LNCaP clone FGC (cell line): ENCODE measurements at places on chromosomes 4 and X.

DNA sequence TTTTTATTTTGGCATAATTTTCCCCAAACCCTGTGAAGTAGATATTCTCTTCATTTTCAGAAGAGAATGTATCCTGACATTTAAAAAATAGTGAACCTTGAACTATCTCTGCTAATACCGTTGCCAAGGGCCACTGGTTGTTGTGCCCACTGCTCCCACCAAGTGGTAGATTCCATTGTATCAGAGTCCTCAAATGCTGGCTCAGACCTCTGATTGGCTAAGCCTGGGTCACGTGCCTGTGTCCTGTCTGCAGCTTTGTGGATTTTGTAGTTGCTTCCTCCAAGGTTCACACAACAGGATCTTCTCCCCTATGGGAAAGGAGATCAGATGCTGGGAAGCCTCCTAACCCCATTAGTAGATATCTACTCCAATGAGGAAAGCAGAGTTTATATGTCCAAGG lies 104.8 kb upstream of the CASK start:
- no peak for DNase-seq

GRCh38 chrX:154890990-154891639 lies 5.0 kb downstream of the F8A1 start:
- DNase-seq = no peak

- no peak for DNase-seq
These were observed 401.9 kb upstream of the FSTL5 start for GRCh38 chr4:162565730-162566129.

- peak; percentile 88 for DNase-seq
These were observed 53.2 kb upstream of the TMEM150C start for GRCh38 chr4:82614838-82615449.

DNA sequence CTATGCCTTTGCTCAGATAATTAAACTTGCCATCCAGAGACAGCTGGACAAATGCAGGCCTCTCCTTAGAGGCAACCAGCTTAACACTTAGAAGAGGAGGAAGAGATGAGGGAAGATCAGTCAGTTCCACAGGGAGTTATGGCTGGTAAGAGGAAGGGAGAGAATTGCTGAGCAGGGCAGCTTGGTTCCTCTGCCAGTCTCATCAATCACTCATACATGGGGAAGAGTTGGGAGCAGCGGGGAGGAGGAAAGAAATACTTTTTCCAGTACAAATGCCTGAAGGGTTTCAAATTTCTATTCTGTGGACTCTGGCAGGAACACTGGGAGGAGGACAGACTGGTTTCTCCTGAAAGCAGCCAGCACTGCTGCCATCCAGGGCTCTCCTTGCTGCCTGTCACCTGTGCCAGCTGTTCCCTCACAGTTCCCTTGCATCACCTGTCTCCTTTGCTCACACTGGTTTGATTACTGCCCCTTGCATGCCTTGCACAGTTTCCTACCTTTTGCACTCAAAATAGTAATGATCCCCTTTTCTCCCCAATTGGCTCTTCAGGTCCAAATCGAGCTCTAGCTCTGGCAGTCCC lies 59.5 kb downstream of the PGRMC2 start:
- DNase-seq = peak; percentile 87

DNA sequence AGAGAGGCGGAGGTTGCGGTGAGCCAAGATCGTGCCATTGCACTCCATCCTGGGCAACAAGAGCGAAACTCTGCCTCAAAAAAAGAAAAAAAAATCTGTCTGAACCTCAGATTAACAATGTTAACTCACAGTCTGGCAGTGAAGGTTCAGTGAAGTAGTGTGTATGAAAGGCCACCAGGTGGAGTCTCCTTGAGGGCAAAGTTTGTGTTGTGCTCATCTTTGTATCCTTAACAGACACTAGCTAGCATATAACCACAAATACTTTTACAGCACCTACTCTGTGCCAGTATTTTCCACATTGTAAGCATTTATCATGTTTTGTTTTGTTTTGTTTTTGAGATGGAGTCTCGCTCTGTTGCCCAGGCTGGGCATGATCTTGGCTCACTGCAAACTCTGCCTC lies 46.0 kb upstream of the MGST2 start:
- DNase-seq = no peak
